ENCODE measurements at places on chromosomes 4 and X. TPM values are rescaled to one million over a fixed set of nuclear protein-coding genes. Genes with fewer than 3 reads are reported as not detected.

DNA sequence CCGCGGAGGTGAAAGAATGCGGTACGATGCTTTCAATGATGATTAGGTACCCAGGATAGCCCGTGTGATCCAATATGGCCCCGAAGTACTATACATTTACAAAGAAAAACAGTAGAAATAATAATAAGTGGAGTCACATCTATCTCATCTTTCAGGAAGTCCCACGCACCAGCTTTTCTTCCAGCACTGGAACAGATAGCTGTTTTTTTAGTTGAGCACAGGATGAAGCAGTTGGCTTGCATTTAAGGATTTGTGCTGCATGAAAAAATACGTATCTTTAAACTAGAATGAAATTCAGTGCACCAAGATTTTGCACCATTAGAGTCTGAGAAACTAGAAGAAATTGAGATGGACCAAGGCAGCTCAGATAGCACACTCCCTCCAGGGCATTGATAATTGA is 44.1 kb downstream of the SMIM20 start:
- DNase-seq: no peak

DNA sequence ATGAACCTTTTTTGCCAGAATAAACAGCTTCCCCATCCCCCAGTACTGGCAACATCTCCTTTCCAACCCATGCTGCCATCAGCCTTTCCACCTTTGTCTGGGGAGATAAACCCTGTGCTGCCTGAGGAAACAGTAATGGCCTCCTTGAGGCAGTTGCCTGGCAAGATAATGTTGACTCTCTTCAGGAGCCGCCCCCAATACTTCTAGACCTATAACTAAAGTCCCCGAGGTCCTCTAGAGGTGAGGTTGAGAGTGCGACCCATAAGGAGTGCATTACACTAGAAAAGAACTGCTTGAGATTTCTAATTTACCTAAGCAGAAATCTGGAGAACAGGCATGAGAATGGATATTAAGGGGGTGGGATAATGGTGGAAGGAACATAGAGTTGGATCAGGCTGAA is 963.2 kb upstream of the PCDH7 start:
- DNase-seq: no peak

DNA sequence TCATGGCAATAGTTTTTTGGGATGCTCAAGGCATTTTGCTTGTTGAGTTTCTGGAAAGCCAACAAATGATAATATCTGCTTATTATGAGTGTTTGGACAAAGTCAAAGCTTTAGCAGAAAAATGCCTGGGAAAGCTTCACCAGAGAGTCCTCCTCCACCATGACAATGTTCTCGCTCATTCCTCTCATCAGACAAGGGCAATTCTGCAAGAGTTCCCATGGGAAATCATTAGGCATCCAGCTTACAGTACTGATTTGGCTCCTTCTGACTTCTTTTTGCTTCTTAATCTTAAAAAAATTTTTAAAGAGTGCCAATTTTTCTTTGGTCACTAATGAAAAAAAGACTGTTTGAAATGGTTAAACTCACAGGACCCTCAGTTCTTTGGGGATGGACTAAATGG is 136.3 kb downstream of the UBE2K start:
- no peak for DNase-seq

DNA sequence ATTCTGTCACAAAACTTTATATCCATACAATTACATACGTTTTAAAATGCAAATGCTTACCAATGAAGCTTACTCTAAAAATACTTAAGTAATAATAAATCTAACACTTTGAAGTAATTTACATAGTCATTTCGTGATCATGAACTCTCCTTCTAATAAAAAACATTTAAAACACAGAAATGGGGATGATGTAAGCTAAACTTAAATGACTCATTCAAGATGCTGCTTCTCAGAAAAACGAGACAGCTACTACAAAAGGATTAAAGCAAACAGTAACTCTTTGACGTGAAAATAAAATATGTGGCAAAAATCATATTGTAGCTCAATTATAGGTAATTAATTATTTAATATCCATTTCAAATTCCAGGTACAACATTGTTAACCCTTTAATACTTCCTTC is 148.7 kb downstream of the FGF16 start:
- no peak for DNase-seq

DNA sequence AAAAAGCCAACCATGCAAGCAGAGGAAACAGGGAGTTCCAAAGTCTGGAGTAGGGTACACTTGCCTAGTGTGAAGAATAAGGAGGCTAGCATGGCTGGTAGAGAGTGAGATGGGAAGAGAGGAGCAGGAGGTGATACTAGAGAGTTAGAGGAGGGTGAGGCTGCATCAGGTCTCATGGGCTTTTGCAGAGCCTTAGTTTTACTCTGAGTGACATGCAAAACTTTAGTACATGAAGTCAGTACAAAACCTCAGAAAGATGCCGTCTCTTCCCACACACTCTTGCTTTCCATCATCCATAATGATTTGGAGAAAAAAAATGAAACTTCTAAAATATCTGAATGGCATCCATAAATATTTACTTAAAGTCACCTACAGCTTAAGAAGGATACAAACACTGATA is 5.0 kb downstream of the OPRPN start:
- no peak for DNase-seq

- no peak for DNase-seq
Measured at GRCh38 chr4:5238173-5238572, 186.9 kb downstream of the STK32B start.

DNA sequence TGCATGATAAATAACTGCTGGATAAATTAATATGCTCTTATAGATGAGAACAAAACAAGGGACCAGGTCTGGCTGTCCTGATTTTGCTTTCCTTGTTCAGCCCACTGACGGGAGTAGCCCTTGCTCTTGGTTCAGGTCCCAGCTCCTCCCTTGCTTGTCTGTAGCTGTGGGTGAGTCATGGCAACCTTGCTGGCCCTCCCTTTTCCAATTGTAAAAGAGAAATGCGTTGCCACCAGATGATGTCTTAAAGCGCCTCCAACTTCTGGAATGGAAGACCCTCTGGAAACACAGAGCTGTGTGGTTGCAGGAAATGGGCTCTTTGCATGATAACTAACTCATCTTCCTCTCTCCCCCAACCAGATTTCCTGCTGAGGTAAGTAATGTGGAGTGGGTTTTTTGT is 171.4 kb downstream of the AASDH start:
- no peak for DNase-seq

GRCh38 chrX:39360101-39360500 is 558.8 kb downstream of the MID1IP1 start:
- no peak for DNase-seq

DNA sequence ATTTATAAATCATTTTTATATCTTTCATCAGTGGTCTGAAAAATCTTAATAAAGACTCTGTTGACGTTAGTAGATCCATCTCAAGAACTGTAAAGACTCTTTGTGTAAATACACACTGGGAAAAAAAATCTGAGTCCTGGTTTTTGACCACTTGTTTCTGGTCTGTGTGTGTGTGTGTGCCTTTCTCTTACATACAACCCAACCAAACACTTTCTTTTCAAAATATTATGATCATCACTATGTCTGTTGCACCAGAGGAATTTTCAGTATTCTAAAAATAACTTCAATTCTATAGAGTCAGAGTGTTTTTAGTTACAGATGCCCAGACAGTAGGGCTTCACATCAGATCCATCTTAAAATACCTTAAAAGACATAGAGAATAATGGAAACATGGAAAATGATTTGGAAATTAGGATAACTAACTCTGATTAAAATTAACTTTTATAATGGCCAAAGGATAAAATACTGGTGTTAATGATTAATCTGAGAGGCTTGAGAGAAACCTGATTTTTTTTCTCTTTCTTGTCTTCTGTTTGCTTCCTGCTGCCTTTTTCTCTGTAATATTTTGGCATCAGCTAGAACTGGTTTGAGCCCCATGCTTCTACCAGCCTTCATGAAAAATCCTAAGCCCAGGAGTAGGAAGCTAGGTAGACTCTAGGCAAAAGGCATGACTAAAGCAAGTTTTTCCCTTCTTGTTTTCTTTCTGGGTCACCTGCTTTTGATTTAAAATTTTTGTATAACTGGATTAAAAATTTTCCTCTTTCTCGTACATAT is 99.7 kb downstream of the ATXN3L start:
- DNase-seq: no peak

DNA sequence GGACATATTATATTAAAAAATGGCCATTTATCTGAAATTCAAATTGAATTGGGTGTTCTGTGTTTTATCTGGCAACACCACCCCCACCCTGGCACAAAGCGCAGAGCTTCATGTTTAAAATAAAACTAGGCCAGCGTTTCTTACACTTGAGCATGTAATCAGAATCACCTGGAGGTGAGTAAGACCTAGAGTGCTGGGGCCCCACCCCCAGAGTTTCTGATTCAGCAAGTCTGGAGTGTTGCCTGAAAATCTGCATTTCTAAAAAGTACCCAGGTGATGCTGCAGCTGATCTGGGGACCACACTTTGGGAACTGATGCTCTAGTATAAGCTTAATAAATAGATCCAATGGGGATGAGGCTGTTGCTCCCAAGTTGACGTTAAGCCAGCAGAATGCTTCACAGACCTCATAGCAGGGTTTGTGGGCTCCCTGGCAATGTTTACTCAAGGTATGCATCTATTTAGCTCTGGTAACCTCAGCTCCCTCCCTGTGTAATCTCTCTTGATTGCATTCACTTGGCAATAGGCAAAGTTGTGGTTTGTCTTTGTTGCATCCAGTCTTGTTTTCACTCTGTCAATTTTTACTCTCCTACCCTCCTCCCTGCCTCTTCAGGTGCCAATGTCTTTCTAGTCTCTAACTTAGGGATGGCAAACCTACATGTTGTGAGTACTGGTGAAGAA is 99.8 kb upstream of the TEX13D start:
- no peak for DNase-seq

DNA sequence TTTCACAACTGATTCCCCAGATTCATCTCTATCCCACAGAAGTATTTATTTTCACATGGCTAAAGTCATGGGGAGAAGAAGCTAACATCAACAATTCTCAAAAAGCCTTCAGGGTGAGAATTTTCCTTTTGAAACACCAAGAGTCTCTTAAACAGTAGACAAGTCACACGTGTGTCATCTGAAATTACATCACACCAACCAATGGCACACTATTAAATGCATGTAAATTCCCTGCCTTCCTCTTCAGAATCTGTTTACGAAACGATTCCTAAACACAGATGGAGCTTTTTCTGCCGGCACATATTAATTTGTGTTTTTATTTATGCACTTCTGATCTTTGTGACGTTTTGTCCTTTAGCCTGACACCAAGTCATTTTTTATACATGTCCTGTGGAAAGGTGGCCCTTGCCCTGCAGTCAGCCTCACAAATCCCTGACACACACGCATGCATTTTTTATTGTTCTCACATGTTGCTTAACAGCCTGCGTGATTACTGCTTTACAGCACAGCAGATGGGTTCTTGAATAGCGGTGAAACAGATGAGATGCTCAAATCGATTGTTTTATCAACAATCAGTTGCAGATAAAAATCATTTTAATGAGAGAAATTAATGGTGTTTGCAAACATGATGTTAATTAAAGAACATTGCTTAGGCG is 735.9 kb upstream of the TENM3 start:
- DNase-seq: no peak

DNA sequence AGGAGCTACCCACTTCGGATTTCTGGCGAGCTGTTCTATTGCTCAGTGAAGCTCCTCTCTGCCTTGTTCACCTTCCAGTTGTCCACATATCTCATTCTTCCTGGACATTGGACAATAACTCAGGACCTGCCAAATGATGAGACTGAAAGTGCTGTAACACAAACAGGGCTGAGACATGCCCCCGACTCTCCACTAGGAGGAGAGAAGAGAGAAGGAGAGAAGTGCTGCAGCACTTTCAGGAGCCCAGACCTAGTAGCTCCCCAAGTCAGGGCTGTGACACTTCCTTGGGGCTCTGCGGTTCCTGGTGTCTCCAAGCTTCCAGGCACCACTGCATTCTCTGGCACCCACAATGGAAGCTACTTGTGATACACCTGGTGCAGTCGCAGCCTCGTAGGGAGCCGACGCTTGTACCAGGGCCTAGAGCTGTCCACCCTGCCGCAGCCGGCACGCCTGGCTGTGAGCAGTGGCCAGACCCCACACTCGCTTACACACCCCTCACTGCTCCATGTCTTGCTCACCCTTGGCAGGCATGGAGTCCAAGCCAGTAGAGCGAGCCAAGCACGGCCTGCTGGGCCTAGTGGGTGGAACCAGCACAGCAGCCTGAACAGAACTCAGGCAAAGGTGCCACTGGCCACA is 234.9 kb downstream of the TECRL start:
- DNase-seq: no peak

- no peak for DNase-seq
Measured at GRCh38 chr4:122700178-122700725, 32.3 kb upstream of the BBS12 start.

The GPR119 gene
- not detected for total RNA-seq

The INTS6L gene
- total RNA-seq: 9.2 TPM

The RNF150 gene
- total RNA-seq: 0.65 TPM

The TMEM187 gene
- 15.8 TPM for total RNA-seq

The STPG2 gene
- 0.27 TPM for total RNA-seq

The TMEM128 gene
- 19.5 TPM for total RNA-seq

The PIM2 gene
- 8.5 TPM for total RNA-seq

The CCDC110 gene
- 0.75 TPM for total RNA-seq
